ENCODE measurements at places on chromosomes 5 and 9. TPM values are rescaled to one million over a fixed set of nuclear protein-coding genes. Genes with fewer than 3 reads are reported as not detected.

AFAP1L1 gene
- 0.21 TPM for total RNA-seq

FAM78A gene
- 1.7 TPM for total RNA-seq

SLC46A2 gene
- not detected for total RNA-seq

SLC34A1 gene
- total RNA-seq = not detected

ITGA1 gene
- total RNA-seq = 7.8 TPM

SOX30 gene
- total RNA-seq = not detected

CNTFR gene
- total RNA-seq = 3.7 TPM

PCDHB3 gene
- total RNA-seq = 2.6 TPM

GRCh38 chr5:10306806-10307205 is 896 bp downstream of the CMBL start:
- DNase-seq = no peak

DNA sequence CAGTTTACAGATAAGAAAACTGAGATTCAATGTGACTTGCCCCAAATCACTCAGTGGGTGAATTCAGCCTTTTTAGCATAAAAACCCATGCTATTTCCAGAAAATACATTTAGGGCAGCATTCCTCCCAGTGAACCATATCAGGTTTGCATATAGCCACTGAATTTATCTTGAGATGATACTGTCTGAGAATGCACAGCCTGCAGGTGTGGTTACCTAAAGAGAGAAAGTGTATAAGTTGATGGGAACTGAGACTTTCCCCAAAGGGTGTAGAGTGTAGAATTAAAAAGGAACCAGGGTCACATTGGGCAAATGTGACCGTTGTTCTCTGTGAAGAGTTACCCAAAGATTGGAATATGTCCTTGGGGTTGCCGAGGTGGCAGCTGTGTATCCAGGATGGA is 100.0 kb upstream of the PIK3R1 start:
- no peak for DNase-seq

DNA sequence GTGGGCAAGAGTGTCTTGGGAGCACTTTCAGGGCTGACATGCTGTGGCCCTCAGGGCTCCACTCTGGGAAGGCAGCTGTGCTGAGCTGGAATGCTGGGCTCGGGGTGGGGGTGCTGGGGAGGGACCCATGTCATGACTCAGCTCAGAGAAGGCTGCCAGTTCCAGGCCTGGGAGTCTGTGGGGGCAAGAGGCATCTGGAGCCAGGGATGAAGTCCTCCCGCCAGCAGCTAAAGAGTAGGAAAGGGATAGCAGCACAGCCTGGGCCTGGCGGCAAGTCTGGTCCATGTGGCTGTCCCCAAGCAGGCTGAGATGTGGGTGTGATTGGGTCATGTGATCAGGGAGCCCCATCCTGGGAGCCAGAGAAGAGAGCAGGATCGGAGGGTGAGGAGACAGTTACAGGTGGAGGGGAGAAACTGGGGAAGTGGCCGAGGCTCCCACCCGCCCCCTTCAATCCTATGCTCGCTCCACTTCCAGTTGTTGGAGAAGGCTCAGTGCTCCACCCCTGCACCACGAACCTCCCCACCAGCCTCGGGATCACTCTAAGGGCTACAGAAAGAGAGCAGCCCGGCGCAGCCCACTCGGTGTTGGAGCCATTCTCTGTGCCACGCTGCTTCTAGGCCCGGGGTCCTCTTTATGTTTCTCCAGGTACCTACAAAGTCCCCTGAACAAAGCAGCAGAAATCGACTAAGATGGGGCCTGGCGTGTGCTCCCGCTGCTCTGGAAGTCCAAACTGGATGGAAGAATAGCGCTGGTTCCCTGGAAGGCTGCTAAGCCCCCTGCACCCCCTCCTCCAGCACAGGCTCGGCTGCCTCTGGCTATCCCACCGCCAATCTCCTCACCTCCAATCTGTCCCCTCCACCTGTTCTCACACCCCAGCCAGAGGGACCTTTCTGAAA is 12.0 kb downstream of the PDGFRB start:
- no peak for DNase-seq

DNA sequence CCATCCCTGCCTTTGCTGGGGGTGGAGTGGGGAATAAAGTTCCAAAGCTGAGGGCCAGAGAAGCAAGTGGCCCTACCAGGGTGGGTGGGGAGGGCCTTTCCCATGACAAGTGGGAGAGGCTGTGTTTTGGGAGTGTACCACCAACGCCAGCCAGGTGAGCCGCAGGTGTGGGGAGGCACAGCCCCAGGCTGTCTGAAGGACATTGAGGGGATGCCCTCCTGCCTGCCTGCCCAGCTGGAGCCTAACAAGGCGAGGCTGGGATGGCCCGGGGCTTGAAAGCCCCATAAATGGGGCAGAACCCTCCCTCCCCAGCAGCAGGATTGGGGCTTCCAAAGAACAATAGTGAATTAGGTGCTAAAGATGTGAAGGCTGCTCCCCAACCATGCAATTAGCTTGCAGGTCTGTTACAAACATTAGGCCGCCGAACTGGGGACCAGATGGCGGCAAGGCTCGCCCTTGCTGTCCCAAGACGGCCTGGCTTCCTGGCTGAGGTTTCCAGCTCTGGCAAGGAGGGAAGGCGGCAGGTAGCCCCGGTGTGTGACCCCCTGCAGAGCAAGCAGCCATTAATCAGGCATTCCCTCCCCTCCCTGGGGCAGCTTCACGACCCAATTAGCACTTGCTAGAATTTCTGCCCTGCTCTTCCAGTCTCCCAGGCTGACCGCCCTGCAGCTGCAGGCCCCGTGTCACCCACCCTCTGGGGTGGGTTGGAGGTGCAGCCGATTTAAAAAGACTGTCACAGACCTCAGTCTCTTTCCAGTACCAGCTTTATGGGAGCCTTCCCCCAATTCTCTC is 42.9 kb downstream of the FGF18 start:
- no peak for DNase-seq

DNA sequence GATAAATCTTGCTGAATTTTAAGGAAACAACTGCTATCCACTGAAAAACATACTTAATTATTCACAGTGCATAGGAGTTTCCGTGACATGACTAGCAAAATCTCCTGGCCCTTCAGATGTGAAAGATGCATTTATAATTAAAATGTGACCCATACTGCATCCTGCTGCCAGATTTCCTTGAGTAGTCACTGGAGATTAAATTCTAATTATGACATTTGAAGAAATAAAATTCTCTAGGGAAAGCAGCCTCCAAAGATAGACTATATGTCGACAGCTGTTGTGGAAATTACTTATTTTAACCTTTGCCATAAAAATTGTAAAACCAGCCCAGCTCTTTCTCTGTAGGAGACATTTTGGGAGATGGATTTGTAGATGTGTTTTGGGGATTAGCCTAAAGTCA is 193.6 kb upstream of the SMC2 start:
- DNase-seq = no peak

DNA sequence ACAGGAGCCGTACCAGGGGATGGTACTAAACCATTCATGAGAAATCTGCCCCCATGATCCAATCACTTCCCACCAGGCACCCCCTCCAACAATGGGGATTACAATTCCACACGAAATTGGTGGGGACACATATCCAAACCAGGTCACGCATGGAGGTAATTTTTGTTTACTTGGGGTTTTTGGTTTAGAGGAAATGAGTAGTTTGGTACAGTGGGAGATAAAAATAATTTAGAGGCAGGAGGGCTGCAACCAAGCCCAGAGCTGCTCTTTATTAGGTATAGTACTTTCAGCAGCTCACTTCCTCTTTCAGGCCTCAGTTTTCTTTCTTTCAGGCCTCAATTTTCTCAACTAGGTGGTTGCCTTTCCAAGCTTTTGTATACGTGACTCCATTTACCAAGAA is 23.2 kb downstream of the PRUNE2 start:
- DNase-seq = no peak

GRCh38 chr9:33288828-33289483 is 1.4 kb upstream of the NFX1 start:
- no peak for DNase-seq

- DNase-seq = no peak
Measured at GRCh38 chr9:2229109-2229721, 214.1 kb downstream of the SMARCA2 start.

DNA sequence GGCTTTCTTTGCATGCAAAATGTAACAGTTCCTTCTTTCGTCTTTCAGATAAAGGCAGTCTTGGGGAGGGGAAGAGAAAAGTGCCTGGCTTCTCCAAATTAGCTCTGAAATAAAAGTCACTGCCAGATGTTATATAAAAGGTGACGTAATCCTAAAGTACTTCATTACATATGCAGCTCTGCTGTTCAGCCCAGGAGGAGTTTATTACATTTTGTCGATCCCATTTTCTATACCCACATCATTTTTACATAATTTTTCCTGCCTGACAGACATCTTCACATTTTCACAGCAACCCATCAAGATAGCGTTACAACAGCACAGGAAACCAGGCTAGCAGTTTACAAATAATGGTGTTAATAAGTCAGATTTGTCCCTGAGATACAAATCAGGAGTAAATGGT is 86.7 kb upstream of the SLC30A5 start:
- DNase-seq = peak; percentile 55

DNA sequence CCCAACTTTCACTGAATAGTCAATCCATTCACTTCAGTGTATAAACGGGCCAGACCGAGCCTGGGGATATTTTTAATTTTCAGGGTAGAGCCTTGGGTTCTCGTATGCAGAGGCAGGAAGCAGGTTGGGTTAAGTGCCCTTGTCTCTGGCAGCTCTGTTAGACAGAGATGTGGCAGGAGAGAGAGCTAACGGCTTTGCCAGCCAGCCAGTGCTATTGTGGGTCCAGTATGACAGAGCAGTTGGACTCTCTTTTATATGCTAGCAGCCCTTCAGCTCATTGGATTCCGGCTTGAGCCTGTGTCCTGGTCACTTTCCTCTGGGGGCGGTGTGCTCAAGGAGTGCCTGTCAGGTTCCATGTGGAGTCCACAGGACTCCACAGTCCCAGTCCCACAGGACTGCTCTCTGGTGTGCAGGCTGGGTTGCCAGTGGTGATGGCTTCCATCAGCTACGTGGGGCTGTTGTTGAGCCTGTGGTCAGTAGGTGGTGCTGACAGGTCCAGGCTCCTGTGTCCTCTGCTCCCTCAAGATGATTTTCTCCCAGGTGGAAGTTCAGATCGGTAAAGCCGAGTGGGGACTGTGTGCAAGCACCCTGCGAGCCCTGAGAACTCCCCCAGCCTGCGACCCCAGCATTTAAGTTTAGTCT is 14.3 kb downstream of the CLTA start:
- no peak for DNase-seq

GRCh38 chr9:131589993-131590392 is 44.7 kb downstream of the PRRT1B start:
- no peak for DNase-seq

GRCh38 chr5:62421414-62421813 is 8.9 kb downstream of the IPO11 start:
- no peak for DNase-seq

DNA sequence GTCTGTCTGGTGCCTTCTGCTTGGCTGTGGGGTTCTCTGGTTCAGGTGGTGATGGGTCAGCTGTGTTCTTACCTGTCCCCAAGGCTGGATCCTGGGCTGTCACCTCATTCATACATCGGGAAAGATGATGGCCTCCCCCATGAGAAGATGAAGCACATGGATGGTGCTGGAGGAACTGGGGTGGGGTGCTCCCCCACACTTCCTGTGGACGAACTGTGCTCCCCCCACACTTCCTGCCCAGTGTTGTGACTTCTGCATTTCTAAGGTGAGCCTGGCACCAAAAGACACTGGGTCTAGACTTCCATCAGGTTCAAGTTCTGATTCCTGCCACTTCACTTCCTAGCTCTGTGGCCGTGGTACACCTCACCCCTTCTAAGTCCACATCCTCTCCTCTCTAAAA is 4.3 kb upstream of the SURF6 start:
- DNase-seq = no peak

DNA sequence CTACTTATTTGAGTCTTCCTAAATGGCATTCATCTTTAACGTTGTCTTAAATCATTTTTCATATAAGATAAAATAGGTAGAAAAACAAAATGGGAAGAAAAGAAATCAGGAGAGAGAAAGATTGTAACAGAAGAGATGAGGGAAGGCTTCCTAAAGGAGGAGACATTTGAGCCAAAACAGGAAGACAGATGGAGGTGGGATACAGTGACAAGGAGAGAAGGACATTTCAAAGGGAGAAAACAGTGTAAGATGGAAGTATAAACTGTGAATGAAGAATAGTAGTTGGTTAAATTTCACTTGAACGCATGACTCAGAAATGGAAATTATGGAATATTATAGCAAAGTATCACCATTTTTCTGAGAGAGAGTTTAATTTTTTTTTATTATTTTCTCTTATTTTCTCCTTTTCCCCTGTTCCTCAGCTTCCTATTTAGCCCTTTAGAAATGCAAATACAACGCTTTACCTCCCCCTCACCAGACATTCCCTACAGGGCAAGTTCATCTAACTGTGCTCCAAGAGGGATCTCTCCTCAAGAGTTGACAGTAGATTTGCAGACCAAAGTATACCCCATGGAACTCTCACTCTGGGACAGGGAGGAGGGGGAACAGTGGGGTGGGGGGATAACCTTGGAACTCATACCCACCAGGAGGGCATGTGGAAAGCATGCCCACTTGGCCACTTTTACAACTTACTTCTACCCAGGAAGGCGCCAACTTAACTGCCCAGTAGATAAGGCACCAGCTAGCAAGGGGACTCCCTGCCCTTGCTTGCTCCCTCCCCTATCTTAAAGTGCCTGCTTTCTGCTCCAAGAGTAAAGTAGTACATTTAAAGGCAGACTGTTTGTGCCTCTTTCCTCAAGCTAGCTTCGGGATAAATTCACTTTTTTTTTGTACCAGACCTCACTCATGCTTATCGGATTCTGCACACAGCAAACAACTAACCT is 304.7 kb upstream of the POU5F2 start:
- no peak for DNase-seq

- no peak for DNase-seq
Measured at GRCh38 chr9:133679056-133679455, 42.9 kb downstream of the DBH start.

DNA sequence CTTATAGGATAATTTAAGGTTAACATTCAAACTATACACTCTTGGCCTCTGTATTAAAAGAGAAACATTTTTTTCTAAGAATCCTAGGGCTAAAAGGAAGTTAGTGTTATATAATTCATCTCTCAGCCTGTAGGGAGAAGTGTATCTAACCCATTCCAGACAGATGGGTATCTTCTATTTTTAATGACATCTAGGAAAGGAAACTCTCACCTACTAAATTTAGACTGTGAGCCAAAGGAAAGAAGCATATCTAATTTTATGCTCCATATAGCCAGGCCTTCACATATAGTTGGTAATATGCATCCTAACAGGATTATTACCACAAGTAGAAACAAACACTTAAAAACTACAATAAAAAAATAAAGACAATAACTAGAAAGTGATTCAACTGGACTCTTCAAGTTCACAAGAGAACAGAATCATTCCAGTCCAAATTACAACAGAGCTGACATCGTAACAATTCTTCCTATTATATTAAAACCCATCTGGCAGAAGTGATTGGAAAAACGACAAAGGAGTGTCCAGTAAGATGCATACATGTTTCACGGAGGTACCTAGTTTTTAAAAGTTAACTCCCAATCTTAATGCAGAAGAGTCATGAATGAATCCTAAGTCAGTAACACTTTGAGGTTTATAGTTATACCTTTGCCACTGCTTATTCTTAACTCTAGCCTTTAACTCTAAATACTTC is 39.4 kb downstream of the SCAI start:
- no peak for DNase-seq

GRCh38 chr5:54211912-54212311 is 98.5 kb downstream of the ARL15 start:
- no peak for DNase-seq
